Frontal cortex (tissue), 4 donors: ENCODE measurements at places on chromosomes 1 and 21.
A peak's percentile ranks its signal among the peaks of the same experiment; 100 is the strongest.

- no peak for DNase-seq
These were observed 52.3 kb downstream of the RAP1A start for GRCh38 chr1:111671852-111672251.

GRCh38 chr1:53688381-53689102, 50.4 kb downstream of the GLIS1 start:
- no peak for DNase-seq

DNA sequence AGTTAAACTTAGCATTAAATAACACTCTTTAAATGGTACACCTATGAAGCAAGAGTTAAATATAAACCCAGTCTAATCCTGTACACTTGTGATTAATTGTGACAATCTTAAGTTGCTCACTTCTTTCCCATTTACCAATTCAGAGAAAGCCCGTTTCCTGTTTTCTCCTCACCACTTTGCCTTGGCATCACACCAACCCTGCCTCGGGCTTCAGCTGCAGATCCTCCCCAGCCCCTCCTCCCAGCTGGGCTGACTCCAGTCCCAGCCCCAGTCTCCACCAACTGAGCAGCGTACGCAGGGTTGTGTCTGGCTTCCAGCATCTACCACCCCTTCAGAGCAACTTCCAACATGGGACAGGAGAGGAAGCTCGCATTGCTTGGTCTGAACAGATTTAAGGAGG, 4.1 kb downstream of the PYCR2 start:
- DNase-seq = peak; percentile 79

GRCh38 chr1:166114419-166114818, 52.4 kb downstream of the FAM78B start:
- no peak for DNase-seq

DNA sequence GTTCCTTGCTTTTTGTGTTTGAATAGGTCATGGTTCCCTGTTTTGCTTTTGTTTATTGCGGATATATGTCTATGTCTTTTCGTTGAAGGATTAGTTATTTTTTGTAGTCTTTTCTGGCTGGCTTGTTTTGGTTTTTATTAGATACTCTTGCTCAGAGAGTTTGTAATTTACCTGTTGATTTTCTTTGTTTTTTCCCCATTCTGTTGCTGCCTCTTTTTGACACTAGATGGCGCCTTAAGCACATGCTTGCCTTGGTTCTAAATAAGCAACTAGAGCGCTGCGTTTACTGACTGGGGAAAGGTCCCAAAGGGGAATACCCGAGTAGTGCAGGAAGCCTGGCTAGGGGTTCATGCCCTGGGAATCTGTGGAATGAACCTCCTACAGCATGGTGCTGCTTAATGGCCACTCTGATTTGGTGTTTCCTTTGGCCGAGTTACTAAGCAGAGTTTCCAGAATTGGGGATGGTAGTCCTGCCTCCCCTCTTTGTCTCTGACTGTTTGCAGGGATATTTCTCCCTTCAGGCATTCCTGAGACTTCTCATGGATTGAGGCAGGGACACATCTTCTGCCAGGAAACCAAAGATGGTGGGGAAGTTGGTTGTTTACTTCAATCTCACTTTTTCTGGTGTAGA, 143.2 kb downstream of the PTPRU start:
- no peak for DNase-seq

DNA sequence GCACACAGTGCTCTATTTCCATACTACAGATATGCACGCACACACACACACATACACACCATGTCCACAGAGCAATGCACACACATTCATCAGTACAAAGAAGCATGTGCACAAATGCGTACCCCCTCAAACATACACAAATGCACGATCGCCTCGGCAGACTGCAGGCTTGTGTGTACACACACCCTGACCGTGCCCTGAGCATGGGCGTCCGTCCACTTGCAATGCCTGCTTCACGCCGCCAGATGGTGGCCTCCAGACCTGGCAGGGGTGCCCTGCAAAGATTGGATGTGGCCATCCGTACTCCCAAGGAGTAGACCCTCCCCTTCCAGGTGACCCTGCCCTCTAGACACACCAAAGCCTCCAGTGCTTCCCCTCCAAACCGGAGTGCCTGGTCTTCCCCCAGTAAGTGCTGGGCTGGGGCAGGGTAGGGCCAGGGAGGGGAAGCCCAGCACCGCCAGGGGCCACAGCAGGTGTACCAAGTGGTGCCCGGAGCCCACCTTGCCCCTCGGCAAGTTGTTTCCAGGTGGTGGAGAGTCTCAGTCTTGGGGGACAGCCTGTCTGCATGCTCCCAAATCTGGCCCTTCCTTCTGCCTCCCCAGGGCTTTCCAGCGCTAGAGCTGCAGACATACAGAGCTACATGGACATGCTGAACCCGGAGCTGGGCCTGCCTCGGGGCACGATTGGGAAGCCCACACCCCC, 20.6 kb downstream of the ESPN start:
- no peak for DNase-seq

DNA sequence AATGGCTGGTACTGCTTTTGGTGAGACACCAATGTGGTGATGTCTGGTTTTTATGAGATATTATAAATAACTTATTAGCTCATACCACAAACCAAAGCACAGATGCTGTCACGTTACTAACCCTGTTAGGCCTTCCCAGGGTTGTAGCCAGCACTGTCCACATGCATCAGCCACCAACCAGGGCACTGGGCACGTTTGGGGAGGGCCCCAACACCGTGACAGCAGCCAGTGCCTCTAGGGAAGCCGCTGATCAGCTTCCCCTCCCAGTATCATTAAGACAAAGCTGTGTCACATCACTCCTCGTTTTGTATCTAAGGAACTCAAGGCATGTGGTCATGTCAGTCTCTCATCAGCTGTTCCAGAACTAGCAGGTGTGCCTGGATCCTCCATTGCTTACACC, 13.9 kb downstream of the URB1 start:
- DNase-seq = no peak

- no peak for DNase-seq
These were observed 34.6 kb downstream of the IL12RB2 start for GRCh38 chr1:67342076-67342890.

DNA sequence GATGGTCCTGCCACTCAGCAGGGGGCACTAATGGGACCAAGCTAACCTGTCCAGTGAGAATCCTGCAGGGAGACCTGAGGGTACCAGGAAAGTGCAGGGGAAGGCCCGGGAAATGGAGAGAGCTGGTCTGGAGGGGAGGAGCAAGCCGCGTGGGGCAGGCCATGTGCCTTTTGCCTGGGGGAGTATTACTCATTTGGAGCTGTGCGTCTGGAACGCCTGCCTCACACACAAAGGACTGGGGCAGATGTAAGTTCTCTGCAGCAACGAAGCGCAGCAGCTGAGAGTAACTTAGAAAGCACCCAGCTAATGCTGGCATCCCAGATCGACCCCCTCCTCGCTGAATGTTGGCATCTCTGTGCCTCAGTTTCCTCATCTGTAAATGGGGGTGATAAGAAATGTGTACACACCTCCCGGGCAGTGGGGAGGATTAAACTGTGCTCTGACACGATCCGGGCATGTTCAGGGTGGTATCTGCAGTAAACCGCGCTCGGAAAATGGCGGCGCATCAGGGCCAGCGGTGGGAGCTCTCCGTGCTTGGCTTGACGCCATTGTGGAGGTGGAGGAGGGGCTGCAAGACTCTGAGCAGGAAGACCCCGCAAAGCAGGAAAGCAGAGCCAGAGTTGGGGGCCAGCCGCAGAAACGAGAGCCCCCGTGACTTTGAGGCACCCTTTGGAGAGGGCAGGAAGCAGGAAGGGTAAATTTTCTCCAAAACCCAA, 212.5 kb downstream of the NPHP4 start:
- no peak for DNase-seq

GRCh38 chr1:179142889-179143299, 61.0 kb downstream of the TOR3A start:
- DNase-seq = no peak

DNA sequence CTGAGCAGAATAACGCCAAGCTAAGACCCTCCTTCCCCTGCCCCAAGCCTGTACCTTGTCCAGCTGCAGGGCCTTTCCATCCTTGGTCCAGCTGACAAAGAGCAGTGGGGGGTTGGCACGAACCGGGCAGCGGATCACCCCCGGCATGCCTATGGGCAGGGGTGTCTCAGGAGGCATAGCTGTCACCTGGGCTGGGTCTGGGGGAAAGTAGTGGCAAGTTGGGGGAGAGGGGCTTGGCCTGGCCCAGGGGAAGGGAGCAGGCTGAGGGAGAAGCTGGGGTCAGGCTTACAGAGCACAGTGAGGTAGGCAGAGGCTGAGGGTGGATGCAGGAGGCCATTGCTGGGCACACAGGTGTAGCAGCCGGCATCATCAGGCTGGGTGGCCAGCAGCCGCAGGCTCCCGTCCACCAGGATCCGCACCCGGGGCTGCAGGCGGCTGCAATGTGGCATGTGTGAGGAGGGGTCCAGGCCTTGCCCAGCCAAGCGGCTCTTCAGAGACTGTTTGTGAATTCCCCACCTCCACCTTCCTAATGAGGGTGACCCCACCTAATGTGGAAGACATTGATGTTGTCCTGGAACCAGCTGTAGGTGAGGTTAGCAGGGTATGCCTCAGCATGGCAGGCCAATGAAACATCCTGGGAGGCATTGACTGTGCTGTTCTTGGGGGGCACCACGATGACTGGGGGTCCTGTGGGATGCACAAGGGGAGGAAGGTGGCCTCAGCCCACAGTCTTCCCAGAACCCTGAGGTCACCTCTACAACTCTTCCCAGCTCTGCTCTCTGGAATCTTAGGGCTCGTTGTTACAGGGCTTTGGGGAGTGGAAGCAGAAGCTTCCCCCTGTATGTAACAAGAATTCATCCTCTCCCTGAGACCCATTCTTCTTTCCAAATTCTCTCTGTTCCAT, 9.1 kb upstream of the TAGLN2 start:
- no peak for DNase-seq

- peak; percentile 54 for DNase-seq
These were observed 4.4 kb upstream of the C2CD2 start for GRCh38 chr21:41957991-41958766.

DNA sequence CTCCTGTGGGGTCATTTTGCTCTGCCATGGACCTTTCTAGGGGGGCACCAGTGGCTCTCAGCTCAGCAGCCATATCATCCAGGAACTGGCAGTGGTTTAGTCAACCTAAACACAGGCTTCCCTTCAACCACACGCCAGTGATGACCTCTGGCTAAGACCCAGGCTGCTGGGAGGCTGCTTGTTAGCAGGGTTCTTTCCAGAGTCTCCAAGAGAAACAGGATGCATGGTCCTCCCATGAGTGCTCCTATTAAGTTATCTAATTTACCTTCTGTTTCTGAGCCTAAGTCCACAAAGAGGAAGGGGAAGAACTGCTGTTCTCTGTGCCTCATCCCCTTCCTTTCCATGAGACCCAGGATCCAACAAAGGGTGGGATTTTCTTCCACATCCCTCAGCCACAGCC, 137.3 kb upstream of the PLXNA2 start:
- DNase-seq = no peak

DNA sequence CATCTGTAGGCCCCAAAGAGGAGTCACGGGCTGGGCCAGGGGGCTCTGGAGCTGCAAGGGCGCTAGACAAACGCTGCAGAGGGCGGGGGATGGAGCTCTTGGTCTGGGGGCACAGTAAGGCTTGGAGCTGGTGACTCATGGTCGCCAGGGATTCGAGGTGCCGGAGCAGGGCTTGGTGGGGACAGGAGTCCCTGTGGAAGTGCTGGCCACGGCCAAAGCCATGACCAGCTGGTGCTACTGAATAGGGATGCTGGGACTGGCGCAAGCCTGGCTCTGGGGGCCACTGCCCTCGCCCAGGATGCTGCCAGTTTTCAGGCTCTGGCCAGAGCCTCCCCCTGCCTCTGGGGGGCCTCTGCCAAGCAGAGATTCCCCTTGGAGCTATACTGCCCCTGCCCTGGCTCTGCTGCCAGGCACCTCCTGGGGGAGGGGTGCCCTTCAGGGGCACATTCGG, 25.2 kb downstream of the SPOCD1 start:
- DNase-seq = no peak

- no peak for DNase-seq
These were observed 20.9 kb downstream of the ITSN1 start for GRCh38 chr21:33663241-33663640.

- no peak for DNase-seq
These were observed 180.0 kb downstream of the PCP4 start for GRCh38 chr21:40047211-40047610.

DNA sequence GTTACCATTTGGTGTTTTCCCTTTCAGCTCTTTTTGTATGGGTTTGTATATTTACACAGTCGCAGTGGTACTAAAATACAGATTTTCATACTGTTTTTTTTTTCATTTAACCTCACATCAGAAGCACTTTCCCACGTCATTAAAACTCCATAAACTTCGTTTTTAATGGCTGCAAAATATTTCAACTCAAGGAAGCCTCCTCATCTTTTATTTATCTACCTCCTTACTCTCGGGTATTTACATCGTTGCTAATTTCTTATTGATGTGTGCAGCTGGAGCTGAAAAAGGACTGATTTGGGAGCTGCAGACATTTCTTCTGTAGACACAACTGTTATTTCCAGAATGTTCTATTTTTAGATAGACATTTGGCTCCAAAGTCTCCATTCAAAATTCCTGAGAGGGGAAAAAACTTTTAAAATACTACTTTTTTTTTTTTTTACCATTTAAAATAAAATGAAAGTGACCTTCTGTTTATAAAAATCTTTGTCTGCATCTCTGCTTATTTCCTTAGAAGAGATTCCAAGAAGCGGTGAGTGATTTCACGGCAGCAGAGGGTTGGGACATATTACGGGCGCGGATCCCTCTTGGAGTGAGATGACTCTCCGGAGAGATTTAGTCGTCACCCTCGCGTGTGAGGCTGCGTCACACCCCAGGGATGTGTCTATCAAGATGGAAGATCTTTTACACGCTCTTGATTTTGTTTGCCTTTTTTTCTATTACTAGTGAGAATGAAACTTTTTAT, 10.1 kb downstream of the RUNX3 start:
- DNase-seq = no peak

DNA sequence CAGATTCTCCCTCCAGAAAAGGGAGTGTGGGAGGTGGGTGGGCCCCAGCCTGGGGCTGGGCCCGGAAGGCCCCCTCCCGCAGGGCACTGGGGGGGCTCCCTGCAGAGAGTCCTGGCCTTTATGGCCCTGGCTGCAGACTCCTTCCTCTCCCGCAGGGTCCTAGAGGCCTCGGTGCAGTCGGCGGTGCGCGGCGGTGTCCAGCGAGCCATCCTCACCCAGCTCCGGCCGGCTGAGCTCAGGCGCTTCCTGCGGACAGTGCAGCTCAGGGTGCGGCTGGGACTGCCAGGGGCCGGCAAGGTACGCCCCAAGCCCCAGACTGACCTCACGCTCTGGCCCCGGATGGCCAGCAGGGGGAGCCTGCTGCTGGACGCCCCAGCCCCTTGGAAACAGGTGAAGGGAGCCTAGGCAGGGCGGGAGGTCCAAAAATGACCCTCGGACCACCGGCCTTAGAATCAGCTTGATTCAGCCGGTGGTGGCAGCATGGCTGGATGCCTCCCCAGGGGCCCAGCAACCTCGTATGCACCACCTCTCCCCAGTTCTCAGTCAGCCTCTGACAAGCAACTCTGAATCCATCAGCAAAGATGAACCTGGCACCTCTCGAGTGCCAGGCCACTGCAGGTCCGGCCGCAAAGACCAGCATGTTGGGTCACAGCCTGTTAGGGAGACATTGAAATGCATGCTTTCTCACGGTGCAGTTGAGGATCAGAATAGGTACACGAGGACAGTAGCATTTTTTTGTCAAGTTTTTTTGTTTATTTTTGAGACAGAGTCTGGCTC, 20.6 kb downstream of the MTHFR start:
- DNase-seq = peak; percentile 73
